ENCODE measurements at places on chromosomes 3 and 15.

DNA sequence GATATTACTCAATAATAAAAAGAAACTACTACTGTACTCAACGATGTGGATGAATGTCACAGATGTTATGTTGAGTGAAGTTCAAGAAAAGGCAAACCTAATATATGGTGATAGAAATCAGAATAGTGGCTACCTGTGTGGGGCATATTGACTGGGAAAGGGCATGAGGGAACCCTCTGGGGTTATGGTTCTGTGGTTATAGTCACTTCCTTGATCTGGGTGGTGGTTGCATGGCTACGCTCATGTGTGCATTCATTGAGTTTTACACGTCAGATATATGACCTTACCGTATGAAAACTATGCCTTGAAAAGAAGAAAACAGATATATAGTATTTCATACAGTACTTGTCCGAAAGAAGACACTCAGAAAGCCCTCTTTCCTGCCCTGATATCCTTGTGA is 331.0 kb upstream of the LRRFIP2 start:
- DNase-seq = no peak

DNA sequence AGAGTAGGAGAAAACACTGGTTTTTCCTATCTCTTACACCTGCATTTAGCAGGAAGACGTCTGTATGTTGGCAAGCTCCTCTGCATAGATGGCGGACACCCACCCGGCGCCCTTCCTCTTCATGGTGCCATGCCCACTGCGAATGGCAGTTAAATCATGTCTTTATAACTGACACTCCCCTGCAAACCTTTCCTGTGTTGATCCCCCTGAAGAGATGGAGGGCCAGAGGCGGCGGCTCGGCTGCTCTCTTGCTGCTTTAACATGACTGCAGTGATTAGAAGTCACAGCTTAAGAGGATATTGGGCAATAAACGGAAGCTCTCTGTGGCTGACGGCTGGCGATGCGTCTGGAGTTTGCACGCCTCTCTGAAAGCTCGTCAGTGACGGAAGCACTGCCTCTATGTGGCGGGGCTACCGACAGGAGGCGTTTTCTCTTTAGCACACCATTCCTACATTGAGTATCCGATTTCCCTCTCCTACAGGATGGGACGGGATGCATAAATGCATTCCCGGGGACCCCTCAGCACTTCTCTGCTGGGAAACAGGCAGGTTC is 25.5 kb upstream of the SNRPA1 start:
- DNase-seq = peak; percentile 12

GRCh38 chr15:85044251-85044853 is 62.7 kb downstream of the PDE8A start:
- no peak for DNase-seq

GRCh38 chr15:31275331-31276262 is 51.0 kb upstream of the KLF13 start:
- no peak for DNase-seq
